DMS79 (cell line): ENCODE measurements at places on chromosomes 12 and 14.

GRCh38 chr12:95429172-95429510 is 44.8 kb upstream of the METAP2 start:
- no peak for DNase-seq

- DNase-seq, result no peak
These were observed 59.9 kb downstream of the STXBP6 start for GRCh38 chr14:24990050-24990449.

GRCh38 chr14:54594537-54594936 is 27.6 kb downstream of the SAMD4A start:
- no peak for DNase-seq

GRCh38 chr12:96197503-96198272 is 3.5 kb downstream of the ELK3 start:
- DNase-seq, result no peak

DNA sequence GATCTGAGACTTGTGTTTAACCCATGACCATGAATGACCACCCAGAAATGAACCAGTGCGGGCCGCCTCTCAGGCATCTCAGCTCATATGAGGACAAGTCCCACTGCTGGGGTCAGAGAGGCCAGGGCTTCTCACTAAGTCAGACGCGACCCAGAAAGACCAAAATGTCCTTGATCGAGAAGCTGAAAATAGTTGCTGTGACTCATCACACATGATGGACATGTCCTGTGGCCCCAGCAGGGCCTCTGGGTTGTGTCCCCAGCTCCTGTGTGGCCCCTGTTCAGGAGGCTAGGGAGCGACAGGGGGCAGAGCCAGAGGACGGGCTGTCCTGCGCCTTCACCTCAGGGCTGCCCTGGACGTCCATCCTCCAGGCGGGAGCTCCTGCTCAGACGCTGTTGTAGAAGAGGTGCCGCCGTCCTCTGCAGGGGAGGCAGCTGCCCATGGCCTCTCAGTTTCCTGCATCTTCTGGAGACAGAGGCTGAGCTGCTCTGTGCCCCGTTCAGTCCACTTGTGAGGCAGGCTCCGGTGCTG is 29.0 kb upstream of the FAM181A start:
- DNase-seq, result no peak

DNA sequence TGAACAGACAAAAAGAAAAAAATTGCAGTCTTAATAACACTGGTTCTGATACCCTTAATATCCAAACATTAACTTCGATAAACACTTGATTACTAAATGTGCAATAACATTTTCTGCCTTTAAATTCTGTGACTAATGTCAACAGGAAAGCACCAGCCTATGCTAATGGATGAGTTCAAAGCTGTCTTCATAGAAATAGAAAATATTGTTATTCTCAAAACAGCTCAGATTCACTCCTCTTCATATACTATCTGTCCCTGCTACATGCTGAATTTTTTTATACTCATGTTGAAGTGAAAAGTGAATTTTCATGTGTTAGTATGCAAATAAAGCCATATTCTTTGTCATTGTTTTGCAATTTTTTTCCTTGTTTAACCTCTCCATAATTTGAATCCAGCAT is 13.9 kb downstream of the TAS2R43 start:
- DNase-seq, result no peak

GRCh38 chr12:56781726-56782125 is 18.6 kb downstream of the HSD17B6 start:
- DNase-seq, result no peak

DNA sequence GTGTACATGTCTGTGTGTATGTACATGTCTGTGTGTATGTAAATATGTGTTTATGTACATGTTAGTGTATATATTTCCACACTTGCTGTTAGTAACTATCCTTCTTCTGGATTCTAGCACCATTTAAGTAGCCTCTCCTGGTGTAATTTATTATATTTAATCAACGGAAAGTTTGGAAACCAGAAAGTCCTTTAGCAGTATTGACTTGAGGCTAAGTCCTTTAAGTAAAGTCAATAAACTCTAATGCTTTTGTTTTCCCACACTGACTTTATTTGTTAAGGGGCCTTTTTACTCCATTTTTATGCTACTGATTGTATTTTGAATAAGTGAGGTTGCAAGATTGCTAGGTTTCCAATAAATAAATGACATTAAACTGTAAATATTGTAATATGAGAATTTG is 876.4 kb upstream of the SEL1L start:
- no peak for DNase-seq

DNA sequence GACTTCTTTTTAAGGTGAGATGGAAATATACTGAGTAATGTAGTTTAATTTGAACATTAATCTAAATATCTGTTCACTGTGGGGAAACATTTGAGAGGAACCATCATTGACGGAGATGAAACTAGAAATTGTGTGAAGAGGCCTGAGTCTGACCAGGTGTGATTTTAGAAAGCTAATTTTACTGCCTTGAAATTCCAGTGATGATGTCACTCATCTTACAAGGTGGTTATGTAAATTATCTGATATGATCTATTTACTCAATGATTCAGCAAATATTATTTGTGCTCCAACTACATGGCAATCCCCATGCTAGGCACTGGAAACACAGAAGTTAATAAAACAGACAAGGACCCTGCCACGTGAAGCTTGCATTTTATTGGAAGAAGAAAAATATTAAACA is 435.7 kb upstream of the DCN start:
- no peak for DNase-seq

DNA sequence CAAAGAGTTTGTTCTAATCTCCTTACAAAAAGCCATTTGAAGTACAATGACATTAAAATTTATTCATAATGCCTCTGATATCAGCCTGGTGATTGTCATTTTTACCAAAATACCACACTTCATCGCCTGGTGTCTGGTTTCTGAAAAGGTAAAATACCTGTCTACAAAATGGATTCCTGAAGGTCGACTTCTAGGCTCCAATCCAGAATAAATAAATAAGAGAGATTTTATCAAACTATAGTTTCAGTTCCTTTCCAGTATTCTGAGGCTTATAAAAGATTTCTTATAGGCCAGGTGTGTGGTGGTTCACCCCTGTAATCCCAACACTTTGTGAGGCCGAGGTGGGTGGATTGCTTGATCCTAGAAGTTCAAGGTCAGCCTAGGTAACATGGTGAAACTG is 340.7 kb downstream of the SLC16A7 start:
- DNase-seq, result no peak

DNA sequence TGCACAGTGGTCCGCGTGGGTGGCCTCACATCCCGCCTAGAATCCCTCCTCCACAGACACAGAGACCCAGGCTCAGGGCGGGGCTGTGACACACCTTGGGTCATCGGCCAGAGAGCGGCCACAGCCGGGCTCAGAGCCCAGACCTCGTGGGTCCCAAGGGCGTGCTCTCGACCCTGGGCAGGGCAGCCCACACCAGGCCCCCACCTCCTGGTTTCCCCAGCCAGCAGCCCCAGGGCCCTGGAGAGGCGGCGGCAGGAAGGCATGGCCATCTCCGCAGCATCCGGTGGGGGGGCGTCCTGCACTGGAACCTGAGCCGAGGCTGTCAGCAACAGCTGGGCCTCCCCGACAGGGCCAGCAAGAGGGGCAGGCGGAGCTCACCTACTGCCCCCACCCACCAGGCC is 15.2 kb downstream of the JAG2 start:
- DNase-seq, result no peak

- DNase-seq, result no peak
These were observed 53.5 kb upstream of the BEGAIN start for GRCh38 chr14:100640471-100641273.

- DNase-seq, result no peak
These were observed 14.3 kb downstream of the POMT2 start for GRCh38 chr14:77306416-77306815.

- DNase-seq, result no peak
These were observed 124.1 kb downstream of the PAPOLA start for GRCh38 chr14:96626121-96626768.

- DNase-seq, result no peak
These were observed 17.2 kb downstream of the RILPL1 start for GRCh38 chr12:123516216-123516780.

DNA sequence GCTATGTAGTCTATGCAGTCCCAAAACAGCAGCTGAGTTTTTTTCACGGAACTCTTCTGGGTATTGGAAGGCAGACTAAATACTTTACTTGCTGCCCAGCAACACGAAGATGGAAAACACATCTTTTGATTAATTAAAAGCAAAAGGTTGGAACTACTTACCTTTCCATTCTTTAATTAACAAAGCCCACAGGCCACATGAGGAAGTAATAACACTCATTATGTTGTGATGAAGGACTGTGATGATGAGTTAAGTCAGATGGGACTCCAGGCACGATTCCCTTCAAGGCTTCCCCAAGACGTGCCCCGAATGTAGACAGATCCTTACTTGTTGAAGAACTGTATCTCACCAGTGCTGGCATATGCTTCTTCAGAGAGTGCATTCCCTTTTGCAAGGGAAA is 129.0 kb downstream of the WIF1 start:
- no peak for DNase-seq

- no peak for DNase-seq
These were observed 10.8 kb downstream of the RBM19 start for GRCh38 chr12:113955109-113955970.

GRCh38 chr12:85865890-85866289 is 8.2 kb upstream of the NTS start:
- DNase-seq, result no peak

DNA sequence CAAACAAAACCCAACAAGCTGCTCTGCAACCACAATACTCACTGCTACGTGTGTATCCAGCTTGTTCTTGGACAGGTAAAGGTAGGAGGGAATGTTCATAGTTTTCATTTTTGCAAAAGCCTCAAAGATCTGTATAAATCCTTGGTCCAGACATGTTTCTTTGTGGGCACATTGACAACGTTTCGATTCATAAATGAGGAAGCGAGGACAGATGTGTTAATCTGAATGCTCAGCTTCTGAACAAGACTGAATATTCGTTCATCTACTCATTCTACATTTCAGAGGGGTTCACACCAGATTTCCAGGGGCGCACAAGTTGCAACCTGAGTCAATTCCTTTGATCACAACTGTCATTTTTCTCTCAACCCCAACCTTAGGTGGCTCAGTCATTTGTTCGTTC is 134.4 kb downstream of the LLPH start:
- no peak for DNase-seq

DNA sequence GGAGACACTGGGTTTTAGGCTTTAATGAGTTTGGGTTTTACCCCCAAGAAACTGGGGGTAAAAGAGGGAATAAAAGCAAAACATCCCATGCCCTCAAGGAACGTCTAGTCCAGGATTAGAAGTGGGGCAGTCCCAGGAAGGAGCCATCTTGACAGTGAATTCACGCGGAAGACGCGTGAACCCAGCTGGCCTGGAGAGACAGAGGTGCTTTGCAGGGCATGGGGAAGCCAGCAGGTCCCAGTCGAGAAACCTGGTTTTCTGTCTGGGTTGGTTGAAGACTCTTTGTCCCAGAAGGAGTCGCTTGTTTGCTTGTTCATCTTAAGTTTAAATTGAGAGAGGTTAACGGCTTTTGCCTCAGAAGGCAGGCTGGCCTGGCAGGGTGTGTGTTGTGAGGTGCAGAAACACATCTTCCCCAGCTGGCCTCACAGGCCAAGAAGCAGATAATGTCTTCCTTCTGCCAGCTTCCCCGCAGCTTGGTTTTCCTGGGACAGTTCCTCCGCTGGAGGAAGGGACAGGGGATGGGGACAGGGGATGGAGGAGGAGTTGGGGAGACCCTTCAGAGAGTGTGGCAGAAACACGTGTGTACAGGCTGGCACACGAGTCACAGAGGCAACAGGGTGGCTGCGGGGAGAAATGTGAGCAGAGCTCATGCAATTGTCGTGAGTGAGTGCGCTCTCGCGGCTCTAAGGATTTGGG is 18.5 kb upstream of the CD9 start:
- no peak for DNase-seq

DNA sequence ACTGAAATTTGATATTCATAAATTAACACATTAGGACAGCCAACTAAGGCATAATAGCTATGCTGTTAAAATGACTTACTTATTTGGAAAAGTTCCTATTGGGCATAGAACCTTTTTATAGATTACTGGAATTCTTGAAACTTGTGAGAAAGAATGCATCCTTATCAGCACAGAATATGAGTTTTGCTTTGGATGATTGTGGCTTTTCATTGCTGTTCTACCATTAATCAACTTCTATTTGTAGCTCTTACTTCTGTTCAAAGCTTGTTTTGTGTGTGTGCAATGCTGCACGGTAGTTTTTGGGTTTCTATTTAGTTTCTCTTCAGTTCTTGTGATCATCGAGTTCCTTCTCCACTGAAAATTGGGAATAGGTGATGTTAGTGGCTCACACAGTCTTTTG is 152.4 kb upstream of the PELI2 start:
- DNase-seq, result no peak

DNA sequence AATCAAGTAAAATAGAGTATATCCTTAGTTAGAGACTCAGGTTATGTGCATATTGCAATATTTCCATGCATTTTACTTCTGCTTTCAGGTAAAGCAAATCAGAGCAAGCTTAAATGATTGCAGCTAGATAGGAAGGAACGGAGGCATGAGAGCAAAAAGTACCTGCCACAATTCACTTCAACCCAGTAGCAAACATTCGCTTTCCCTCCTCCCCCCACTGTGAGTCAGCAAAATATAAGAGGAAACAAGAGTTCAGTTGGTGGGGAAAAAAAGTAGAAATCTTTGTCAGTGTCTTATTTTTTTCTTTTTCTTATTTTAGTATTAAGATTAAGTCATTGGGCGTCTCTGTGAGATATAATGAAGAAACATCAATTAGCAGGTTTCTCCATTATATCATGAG is 475.4 kb downstream of the NPAS3 start:
- DNase-seq, result no peak

GRCh38 chr14:65219353-65219752 is 117.0 kb upstream of the MAX start:
- DNase-seq, result no peak

DNA sequence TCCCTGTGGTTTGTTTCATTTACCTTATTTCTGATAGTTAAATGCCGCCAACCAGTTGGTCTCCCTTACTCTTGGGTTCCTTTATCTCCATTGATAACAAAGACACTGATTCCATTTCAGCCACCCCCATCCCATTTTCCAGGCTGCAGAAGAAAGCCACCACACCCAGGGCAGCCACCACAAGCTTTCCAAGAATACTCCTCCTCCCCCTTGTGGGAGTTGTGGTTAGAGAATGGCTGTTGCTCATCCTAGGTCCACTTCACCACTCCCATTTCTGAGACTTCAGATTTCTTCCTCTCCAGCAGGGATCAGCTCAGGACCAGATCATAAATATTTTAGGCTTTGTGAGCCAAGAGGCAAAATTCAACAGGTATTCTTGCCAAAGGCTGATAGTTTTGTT is 73.9 kb downstream of the ANO4 start:
- DNase-seq, result no peak

DNA sequence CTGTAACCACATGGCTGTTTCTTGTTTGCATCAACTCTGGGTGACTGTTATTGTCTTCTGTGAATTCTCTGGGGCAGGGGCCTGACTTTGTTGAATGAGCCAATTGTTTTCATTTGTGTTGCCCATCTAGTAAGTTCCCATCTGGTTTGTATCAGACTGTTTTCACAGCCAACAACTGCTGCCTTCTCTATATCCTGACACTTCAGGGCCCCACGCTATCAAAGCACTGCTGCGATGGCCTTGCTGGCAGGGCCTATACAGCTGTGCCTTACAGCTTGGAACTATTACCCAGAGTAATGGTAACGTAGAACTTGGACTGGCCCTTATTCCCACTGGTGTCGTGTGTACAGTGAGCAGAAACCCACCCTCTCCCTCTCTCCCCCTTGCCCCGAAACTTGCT is 104.3 kb upstream of the DACT1 start:
- DNase-seq, result no peak
